Body of pancreas (tissue), 4 donors: ENCODE measurements at places on chromosomes 7 and 10. TPM values are rescaled to one million over a fixed set of nuclear protein-coding genes. Genes with fewer than 3 reads are reported as not detected.

- H3K4me3 ChIP-seq: no peak overlapping the region
- DNase-seq: no peak
- peaks cover 40% of the 10 kb centered on the region for H3K4me1 ChIP-seq
Observed at GRCh38 chr7:36906956-36907635, 182.8 kb upstream of the AOAH start.

- H3K4me3 ChIP-seq: no peak overlapping the region
- H3K36me3 ChIP-seq: no peaks in the 10 kb centered on the region
- no peaks in the 10 kb centered on the region for H3K4me1 ChIP-seq
- H3K27me3 ChIP-seq: no peaks in the 10 kb centered on the region
- H3K27ac ChIP-seq: no peak overlapping the region
- DNase-seq: no peak
Observed at GRCh38 chr7:103718482-103719061, 270.9 kb downstream of the RELN start.

- no peaks in the 10 kb centered on the region for H3K36me3 ChIP-seq
- no peak overlapping the region for H3K4me3 ChIP-seq
- H3K27ac ChIP-seq: no peak overlapping the region
- DNase-seq: no peak
- peaks cover 12% of the 10 kb centered on the region for H3K4me1 ChIP-seq
- no peaks in the 10 kb centered on the region for H3K27me3 ChIP-seq
Observed at GRCh38 chr10:113267619-113268562, 285.0 kb upstream of the HABP2 start.

GRCh38 chr7:19239951-19240350 is 94.7 kb upstream of the FERD3L start:
- no peak overlapping the region for H3K4me3 ChIP-seq
- no peak for DNase-seq
- H3K27ac ChIP-seq: no peak overlapping the region
- H3K36me3 ChIP-seq: no peaks in the 10 kb centered on the region

GRCh38 chr10:51747216-51747615 is 47.8 kb upstream of the CSTF2T start:
- H3K27ac ChIP-seq: no peak overlapping the region
- H3K4me3 ChIP-seq: no peak overlapping the region
- no peaks in the 10 kb centered on the region for H3K36me3 ChIP-seq
- no peak for DNase-seq

- H3K36me3 ChIP-seq: peaks cover 10% of the 10 kb centered on the region
- no peak overlapping the region for H3K4me3 ChIP-seq
- peaks cover 56% of the 10 kb centered on the region for H3K4me1 ChIP-seq
Observed at GRCh38 chr7:30633223-30633622, 38.5 kb downstream of the GARS1 start.

DNA sequence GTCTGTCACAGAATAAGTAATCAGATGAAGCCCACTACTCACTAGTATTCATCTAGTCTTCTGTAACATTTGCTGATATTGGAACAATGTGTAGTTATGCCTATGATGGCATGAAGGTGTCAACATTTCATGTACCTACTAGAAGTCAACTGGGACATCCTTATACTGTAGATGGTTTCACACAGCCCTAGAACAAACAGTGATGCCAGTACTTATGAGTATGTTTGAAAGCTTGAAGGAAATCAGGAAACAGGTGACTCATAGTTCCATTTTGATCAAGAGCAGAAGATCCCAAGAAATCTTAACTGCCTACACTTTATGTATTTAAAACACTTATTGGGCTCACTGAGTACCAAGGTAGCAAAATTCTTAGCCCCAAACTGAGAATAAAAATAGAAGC is 1519.6 kb downstream of the REEP3 start:
- H3K27me3 ChIP-seq: no peaks in the 10 kb centered on the region
- H3K4me3 ChIP-seq: no peak overlapping the region
- no peak for DNase-seq

GRCh38 chr10:70693619-70694335 is 21.5 kb downstream of the ADAMTS14 start:
- no peak for DNase-seq
- H3K4me3 ChIP-seq: no peak overlapping the region
- no peak overlapping the region for H3K27ac ChIP-seq
- H3K27me3 ChIP-seq: no peaks in the 10 kb centered on the region
- H3K4me1 ChIP-seq: no peaks in the 10 kb centered on the region

DNA sequence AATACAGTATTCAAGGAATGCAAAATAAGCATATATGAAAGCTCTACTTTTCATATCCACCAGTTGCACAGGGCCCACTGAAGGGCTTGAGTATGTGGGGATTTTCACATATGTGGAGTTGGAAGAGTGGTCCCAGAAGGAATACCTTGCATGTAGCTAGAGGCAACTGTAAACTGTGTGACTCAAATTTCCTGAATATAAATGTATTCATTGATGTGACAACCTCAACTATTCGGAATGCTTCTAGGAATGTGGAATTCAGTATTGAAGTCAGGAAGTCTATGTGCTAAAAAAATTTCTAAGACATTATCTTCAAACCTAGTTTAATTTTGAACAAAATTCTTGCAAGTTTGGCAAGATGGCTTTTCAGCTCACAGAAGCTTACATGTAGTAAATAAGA is 695.5 kb upstream of the SEMA3D start:
- DNase-seq: no peak
- no peaks in the 10 kb centered on the region for H3K4me1 ChIP-seq
- no peak overlapping the region for H3K27ac ChIP-seq
- no peak overlapping the region for H3K4me3 ChIP-seq

The SLC29A4 gene
- total RNA-seq: 24.4 TPM

The PRKG1 gene
- 18.9 TPM for total RNA-seq

The NPTX2 gene
- total RNA-seq: 37.2 TPM

The POLR2J3 gene
- 25.1 TPM for total RNA-seq
